ENCODE measurements at places on chromosomes 7 and 10.
A peak's percentile ranks its signal among the peaks of the same experiment; 100 is the strongest.

- DNase-seq, result no peak
- H3K27me3 ChIP-seq, result peaks cover 3% of the 10 kb centered on the region
- H3K36me3 ChIP-seq, result no peaks in the 10 kb centered on the region
- no peak overlapping the region for H3K4me3 ChIP-seq
These were observed 72.8 kb downstream of the RHOBTB1 start for GRCh38 chr10:60871215-60871614.

GRCh38 chr7:158810846-158811245 is 18.5 kb downstream of the ESYT2 start:
- peaks cover 65% of the 10 kb centered on the region for H3K4me1 ChIP-seq
- peaks cover 51% of the 10 kb centered on the region for H3K36me3 ChIP-seq
- no peaks in the 10 kb centered on the region for H3K27me3 ChIP-seq
- H3K4me3 ChIP-seq, result peak overlapping the region; percentile 5

DNA sequence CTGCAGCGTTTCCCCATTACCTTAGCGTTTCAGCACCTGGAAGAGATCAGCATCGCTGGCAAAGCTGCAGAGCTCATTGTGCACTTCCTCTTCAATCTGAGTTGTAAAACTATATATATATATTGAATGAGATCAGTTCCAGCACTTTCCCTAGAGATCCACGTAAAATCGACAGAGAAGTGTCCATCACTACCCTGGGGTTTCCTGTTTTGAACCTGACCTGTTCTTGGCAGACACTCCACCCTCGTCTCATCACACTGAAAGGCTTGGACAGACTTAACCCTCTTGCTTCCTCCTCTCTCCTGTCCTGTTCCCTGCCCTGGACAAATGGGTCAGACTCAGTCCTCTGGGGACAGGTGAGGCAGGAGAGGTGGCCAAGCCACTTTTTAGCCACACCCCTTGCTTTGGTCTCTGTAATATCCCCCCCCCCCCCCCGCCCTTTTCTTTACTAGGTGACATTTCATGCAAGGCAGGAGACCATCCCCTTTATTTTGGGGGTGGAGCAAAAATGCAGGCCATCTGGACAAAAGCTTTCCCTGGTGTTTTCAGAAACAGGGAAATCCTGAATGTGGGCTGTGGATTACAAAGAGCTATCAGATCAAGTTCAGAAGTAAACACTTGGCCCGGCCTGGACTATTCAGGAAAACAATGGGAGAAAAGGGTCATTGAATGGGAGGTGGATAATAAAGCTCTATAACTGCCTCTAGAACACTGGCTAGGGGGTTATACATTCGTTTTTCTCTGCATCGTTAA is 83.7 kb upstream of the KDM7A start:
- H3K27ac ChIP-seq, result no peak overlapping the region
- no peak for DNase-seq

DNA sequence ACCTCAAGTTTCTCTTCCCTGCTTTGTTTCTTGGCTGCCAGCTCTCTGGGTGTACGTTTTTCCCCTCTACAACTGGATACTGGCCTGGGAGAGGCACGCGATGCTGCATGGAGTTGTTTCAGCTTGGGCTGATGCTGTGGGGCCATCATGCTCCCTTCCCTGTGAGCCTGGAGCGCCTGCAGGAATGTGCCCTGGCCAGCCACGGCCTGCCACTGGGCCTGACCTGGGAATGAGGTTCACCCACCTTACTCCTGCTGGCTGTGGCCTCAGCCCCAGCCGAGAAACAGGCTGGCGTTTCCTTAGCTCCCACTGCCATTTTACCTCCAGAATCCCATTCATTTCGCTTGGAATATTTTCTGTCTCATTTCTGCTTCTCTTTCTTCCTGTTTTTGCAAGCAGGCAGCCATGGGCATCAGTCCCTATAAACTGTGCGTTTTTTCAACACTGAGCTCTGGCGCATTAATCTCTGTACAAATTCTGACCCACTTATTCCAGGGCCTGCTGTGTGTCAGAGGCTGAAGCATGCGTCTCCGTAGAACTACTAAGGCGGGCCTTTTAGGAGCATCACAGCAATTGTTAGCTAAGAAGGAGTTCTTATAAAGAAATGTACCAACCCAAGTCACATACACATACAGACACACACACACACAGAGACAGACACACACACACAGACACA is 57.9 kb downstream of the GATA3 start:
- no peaks in the 10 kb centered on the region for H3K4me1 ChIP-seq
- H3K36me3 ChIP-seq, result no peaks in the 10 kb centered on the region
- DNase-seq, result no peak

DNA sequence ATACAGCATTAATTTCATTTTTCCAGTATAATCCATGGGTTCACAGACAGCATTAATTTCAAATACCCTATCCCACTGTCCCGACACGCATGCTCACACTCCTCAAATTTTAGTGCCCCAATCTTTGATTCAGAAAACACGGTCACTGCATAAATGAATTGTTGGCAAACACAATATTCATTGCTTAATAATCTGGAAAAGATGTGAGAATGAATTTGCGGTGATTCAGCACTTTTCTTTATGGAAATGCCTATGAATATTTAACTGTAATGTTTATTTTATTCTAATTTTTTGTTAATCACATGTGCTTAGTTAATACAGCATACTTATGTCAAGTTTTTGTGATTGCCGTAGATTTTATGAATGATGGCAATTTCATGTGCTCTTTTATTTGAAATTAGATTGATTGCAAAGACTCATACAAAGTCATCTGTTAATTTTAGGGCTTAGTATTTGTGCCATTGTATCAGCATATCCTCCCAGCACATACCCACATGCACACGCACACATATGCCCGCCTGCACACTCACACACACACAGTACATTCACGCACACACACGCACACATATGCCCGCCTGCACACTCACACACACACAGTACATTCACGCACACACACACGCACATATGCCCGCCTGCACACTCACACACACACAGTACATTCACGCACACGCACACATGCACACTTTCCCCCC is 35.1 kb downstream of the MACROH2A2 start:
- no peak overlapping the region for H3K4me3 ChIP-seq
- DNase-seq, result no peak
- H3K27ac ChIP-seq, result no peak overlapping the region

DNA sequence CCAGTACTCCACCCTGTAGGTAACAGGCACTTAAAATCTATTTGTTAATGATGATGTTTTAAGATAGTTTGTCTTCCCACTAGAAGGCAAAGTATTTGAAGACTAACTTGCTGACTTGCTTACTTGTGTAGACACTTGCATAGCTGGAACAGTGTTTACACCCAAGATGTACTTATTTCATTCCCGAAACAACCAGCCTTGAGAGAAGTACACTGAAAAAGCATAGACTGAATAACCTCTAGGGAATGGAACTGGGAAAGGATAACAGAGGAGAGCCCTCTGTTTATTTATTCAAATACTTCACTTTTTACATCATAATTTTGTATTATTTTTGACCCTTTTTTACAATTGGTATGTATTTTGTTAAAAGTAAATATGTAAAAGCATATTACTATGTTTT is 33.1 kb upstream of the TMEM26 start:
- H3K4me1 ChIP-seq, result no peaks in the 10 kb centered on the region
- peaks cover 2% of the 10 kb centered on the region for H3K27me3 ChIP-seq
- no peak overlapping the region for H3K27ac ChIP-seq
- no peak overlapping the region for H3K4me3 ChIP-seq
- DNase-seq, result no peak
- no peaks in the 10 kb centered on the region for H3K36me3 ChIP-seq

GRCh38 chr10:122555442-122555841 is 5.1 kb upstream of the DMBT1 start:
- no peak overlapping the region for H3K27ac ChIP-seq
- no peaks in the 10 kb centered on the region for H3K36me3 ChIP-seq
- H3K27me3 ChIP-seq, result peaks cover 15% of the 10 kb centered on the region
- DNase-seq, result no peak
- H3K4me3 ChIP-seq, result no peak overlapping the region
- peaks cover 13% of the 10 kb centered on the region for H3K4me1 ChIP-seq

All from activated CD4-positive, alpha-beta T cell treated with anti-CD3 and anti-CD28 coated beads, Interleukin-2, amount 10 ng/mL, durations not matched to agents 24 days and 14 days (primary cell).